ENCODE measurements at places on chromosomes 3 and 15.

GRCh38 chr15:51155016-51155580 lies 60.4 kb upstream of the TNFAIP8L3 start:
- no peak for DNase-seq

DNA sequence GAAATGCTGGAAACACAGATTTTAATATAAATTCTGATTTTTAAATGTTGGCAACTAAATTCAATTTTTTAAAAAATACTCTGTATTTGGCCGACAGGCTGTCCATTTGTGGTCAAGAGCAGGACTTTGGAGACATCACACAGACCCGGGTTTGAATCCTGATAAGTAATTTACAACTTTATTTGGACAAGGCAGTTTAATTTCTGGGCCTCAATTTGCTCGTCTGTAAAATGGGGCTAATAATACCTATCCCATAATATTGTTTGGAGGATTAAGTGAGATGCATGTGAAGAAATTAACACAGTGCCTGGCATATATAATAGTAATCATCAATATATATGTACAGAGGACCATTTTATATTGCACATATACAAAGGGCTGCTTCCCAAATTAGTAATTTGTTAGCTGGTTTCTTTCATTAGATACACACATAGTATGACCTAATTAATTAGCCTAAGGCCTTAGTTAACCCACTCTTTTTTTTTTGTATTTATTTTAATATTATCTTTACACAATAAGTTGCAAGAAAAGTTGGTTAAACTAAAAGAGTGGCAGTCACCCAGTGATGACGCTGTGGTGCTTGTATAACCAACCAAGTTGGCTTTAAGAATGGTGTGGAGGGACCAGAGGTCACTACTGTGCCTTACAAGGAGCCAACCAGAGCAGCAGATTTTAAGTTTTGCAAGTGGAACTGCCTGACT lies 665 bp downstream of the PIGB start:
- DNase-seq, result no peak

DNA sequence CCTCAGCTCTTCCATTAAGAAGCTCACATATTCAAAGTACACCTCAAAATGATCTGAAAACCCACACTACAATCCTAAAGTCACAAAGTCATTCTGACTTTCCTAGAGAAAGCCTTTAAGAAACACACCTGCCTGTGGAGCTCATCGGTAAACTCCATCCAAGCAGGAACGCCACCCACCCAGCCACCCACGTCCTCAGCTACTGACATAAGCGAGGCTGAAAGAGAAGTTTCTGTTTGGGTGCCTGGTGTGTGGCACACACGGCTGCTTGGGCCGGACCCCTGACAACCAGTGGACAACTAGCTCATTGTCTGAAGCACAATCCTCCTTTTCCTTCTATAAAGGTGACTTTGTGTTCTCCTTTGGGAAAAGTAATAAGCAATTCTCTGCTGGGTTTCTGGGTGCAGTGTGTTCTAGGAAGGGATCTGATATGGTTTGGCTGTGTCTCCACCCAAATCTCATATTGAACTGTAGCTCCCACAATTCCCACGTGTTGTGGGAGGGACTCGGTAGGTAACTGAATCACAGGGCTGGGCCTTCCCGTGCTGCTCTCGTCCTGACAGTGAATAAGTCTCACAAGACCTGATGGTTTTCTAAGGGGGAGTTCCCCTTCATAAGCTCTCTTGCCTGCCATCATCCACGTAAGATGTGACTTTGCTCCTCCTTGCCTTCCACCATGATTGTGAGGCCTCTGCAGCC lies 26.1 kb downstream of the FAM174B start:
- no peak for DNase-seq

- DNase-seq, result no peak
Measured at GRCh38 chr3:196670339-196670738, 30.8 kb downstream of the NRROS start.

- no peak for DNase-seq
Measured at GRCh38 chr15:67276666-67277065, 22.1 kb downstream of the IQCH start.

All from fibroblast of skin of left quadriceps (primary cell).